ENCODE measurements at places on chromosomes 2 and 18. TPM values are rescaled to one million over a fixed set of nuclear protein-coding genes. Genes with fewer than 3 reads are reported as not detected.

The TXNDC2 gene
- not detected for total RNA-seq

The LRATD1 gene
- 0.06 TPM for total RNA-seq

The DLX1 gene
- not detected for total RNA-seq

The TRAF3IP1 gene
- total RNA-seq, result 11.8 TPM

The BCL2 gene
- 201 TPM for total RNA-seq

The SPP2 gene
- total RNA-seq, result not detected

The PJVK gene
- 1.9 TPM for total RNA-seq

The SYT4 gene
- total RNA-seq, result not detected

The TSHZ1 gene
- 28.2 TPM for total RNA-seq

The SRD5A2 gene
- not detected for total RNA-seq

The CNTNAP5 gene
- not detected for total RNA-seq

The MEIS1 gene
- total RNA-seq, result 0.90 TPM

The SMYD5 gene
- 44.5 TPM for total RNA-seq

The HOXD3 gene
- total RNA-seq, result not detected

GRCh38 chr2:194566907-194567660 lies 1089.9 kb upstream of the SLC39A10 start:
- no peak for DNase-seq

- no peak for DNase-seq
Measured at GRCh38 chr18:616380-616995, 19.7 kb downstream of the CLUL1 start.

DNA sequence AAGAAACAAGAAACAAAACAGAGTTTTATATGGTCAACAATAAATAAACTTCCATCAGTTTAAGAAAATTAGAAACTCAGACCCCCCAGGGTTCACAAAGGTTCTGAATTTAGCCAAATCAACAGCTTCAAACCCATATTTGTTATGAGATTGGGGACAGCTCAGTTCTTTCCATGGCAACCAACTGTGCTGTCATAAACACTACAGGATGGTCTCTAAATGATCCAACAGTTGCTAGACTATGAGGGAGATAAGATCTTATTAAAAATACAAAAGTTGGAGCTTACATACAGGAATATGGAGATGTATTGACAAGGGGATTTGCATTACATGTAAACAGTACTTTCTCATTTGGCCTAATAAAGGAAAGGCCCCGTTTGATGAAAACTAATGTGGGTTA lies 154.6 kb upstream of the CTAGE1 start:
- DNase-seq, result no peak

- DNase-seq, result no peak
Measured at GRCh38 chr2:19282305-19282704, 76.1 kb downstream of the OSR1 start.

- no peak for DNase-seq
Measured at GRCh38 chr2:215637651-215638050, 201.8 kb upstream of the FN1 start.

DNA sequence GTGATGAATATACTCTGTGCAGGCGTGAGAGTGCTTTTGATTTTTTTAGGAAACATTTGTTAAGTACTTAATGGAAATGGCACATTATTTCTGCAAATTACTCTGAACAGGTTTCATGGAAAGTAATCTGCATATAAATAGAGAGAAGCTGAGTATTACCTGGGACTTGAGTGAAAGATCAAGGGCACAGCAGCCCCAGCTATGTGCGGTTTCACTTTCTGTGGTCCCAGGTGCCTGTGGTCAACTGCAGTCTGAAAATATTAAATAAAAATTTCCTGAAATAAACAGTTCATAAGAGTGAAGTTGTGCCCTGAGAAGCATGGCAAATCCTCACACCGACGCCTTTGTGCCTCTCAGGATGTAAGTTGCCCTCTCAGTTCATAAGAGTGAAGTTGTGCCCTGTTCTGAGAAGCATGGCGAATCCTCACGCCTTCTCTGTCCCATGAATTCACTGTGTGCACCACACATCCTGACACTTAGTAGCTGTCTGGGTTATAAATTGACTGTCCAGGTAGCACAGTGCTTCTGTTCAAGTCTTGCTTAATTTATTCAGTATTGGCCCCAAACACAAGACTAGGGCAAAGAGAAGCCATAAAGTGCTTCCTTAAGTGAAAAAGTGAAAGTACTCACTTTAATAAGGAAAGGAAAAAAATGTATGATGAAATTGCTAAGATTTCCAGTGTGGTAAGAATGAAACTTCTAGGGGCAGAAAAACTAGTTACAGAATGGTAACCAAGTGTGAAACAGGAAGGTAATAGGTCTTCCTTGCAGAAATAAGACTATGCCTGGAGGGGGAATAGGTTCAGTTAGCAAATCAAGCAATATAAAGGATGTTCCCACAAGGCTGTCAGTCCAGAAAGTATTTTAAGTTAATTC lies 4.3 kb upstream of the SNTG2 start:
- no peak for DNase-seq

GRCh38 chr18:23336101-23336500 lies 117.0 kb upstream of the RIOK3 start:
- DNase-seq, result no peak

- DNase-seq, result no peak
Measured at GRCh38 chr2:188902901-188903491, 71.2 kb upstream of the COL3A1 start.

- DNase-seq, result no peak
Measured at GRCh38 chr2:155250800-155251199, 552.3 kb downstream of the KCNJ3 start.

DNA sequence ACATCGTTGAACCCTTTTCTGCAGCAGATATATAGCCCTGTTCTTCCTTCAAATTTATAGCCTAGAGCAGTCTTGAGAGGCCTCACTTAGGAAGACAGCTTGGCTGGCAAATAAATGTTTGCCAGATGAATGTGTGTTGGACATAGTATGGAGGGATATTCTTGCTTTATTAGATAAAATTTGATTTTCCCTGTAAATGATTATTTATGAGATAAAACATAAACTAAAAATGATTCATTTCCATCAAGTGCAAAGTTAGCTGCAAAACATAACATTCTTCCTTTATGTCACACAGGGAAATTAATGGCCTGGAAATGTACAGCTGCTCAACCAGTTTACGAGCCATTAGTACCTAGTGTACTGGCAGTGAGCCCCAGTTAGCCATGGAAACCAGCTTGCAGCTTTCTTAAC lies 82.5 kb downstream of the LIMS1 start:
- DNase-seq, result no peak

DNA sequence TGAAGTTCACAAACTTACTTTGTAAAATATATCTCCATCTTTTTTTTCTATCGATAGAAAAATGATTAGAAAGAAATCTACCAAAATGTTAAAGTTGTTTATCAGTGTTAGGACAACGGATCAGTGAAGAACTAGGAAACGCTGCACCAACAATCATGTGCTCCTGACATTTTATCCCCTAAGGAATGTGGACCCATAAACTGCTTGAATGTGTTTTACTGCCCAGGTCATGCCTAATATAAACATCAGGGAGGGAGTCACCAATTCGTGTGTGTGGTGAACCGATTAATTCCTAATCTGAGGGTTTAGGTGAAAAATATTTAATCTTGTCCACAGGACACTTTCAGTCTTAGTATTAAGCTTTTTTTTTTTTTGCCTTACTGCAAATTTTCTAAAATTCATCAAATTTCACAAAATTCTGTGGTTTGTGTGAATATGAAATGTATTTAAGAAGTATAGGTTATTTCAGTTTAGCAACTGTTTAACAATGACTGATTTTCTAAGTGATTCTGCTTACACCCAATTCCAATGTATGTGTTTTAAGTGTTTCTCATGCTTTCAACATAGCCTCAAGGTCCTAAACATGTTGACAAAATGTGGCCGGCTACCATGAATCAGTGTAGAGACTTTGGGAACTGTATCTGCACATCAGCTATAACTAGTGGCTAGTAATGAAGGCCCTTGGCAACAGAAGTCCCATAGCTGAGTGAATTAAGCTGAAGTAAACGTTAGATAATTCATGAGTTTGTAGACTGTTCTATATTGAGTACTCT lies 11.1 kb upstream of the KIDINS220 start:
- DNase-seq, result no peak

DNA sequence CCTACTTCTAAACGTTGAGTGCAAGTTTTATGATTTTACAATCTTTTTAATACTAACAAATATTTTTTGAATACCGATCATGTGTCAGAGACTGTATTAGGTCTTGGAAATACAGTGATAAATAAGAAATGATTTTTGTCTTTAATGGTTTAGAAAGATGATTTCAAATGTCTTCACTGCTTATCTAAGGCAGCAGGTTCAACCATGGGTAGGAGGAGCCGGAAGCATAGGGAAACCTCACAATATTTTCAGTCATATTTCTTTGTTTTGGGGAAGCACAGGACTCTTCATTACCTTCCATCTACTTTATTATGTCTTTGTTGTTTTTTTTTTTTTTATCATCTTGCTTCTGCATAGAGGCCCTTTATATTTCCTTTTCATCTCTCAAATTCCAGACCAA lies 165.2 kb upstream of the EPC2 start:
- no peak for DNase-seq

DNA sequence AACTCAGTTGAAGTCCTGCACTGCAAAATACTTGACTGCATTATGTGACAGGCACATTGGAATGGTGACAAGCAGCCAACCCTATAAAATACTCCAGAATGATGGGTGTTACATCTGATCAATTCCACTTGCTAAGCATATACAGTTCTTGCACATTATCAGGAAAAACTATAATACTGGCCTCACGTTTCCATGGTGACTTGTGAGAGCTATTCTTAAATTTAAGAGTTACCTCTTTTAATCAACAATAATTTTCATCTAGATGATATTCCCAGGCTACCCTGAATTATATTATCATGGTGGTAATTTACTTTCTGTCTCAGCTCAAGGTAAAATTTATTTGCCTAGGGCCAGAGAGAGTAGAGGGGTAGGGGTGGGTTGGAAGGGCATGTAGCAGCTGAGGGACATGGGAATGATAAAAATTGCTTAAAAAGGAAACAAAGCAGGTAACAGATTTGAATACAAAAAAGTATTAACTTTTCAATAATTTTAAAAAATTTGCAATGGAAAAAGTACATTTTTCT lies 132.3 kb upstream of the PGAP1 start:
- no peak for DNase-seq

- DNase-seq, result no peak
Measured at GRCh38 chr2:24107-24506, 22.2 kb downstream of the FAM110C start.

DNA sequence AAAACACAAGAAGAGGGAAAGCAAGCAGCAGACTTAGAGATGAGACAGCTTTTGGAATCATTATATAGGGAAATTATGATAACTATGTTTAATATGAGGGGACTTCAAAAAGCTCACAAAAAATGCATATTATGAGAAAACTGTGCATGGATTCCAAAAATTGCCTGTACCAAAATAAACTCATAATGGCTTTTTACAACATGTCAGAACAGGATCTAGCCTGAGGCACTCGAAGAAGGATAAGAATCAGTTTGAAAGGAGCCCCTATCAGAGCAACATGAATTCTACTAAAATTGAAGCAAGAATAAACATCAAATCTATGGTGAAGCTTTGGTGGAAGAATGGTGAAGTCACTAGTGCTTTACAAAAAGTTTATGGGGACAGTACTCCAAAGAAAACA lies 187.4 kb downstream of the RDH14 start:
- no peak for DNase-seq

GRCh38 chr2:20668871-20669475 lies 2.0 kb downstream of the GDF7 start:
- no peak for DNase-seq

DNA sequence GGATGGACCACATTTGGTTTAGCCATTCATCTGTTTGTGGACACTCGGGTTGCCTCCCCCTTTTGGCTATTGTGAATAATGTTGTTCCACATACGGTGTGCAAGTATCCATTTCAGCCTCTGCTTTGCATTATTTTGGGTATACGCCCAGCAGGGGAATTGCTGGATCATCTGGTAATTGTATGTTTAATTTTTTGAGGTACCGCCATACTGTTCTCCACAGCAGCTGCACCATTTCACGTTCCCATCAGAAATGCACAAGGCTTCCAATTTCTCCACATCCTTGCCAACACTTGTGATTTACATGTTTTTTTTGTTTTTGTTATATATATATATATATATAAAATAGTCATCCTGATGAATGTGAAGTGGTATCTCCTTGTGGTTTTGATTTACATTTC lies 54.6 kb upstream of the TWIST2 start:
- no peak for DNase-seq

GRCh38 chr2:121171625-121172119 lies 113.3 kb downstream of the TFCP2L1 start:
- no peak for DNase-seq

GRCh38 chr2:149132901-149133300 lies 94.4 kb downstream of the LYPD6B start:
- DNase-seq, result no peak

DNA sequence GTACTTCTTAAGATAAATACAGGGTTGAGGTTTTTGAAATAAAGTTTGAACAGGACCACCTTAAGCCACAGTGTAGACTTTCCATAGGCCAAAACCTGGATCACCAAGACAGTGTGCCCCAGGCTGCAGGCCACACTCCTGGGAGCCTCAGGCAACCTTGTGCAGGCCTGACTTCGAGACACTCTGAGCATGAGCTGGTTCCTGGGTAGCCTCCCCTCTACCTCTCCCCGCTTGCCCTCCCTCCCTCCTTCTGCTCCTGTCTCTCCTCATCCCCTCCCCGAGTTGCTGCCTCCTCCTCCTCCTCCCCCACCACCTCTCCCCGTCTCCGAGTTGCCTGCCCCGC lies 10.6 kb upstream of the PROC start:
- DNase-seq, result no peak

DNA sequence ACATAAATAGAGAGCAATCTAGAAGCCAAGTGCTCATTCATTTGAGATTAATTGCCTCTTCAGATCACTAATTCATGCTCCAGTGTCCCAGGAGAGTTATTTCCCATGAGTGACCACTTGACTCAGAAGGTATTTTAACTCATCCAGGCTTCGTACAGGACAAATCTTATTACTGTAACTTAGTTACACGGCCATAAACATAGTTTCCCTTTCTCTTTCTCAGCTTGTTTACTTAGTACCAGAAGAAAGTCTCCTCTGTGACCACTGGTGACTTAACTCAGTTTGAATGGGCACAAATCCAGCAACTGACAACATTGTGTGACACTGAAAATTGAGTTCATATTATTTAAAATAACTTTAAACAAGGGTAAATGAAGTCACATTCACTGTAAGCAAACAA lies 25.3 kb downstream of the MMADHC start:
- DNase-seq, result no peak

GRCh38 chr2:164651361-164651760 lies 30.1 kb upstream of the GRB14 start:
- no peak for DNase-seq

- no peak for DNase-seq
Measured at GRCh38 chr2:67237288-67237687, 159.8 kb upstream of the ETAA1 start.

DNA sequence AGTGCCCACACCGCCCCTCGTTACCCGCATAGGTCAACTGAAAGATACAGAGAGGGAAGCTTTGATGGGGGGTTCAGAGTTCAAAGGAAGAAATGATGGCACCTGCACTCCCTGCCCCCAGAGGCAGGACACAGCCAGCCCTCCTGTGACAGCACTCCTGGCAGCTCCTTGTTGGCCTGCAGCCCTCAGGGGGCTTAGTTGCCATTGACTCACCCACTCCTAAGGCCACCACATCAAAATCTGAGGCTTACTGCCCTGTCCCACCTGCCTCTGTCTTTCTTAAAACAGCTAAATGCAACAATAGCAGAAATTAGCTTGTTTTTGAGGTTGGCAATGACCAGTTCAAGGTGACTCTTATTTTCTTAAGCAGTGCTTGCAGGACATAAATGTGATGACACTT lies 31.6 kb upstream of the SLC35F6 start:
- no peak for DNase-seq

- DNase-seq, result no peak
Measured at GRCh38 chr2:215870088-215870490, 143.3 kb downstream of the MREG start.
